Endodermal cell (in vitro differentiated cells): ENCODE measurements at places on chromosomes 12 and 14. TPM values are rescaled to one million over a fixed set of nuclear protein-coding genes. Genes with fewer than 3 reads are reported as not detected.

GRCh38 chr12:96883571-96883970 is 23.5 kb upstream of the NEDD1 start:
- H3K27ac ChIP-seq: no peak overlapping the region
- H3K36me3 ChIP-seq: no peaks in the 10 kb centered on the region
- peaks cover 6% of the 10 kb centered on the region for H3K4me1 ChIP-seq
- no peak overlapping the region for H3K4me3 ChIP-seq
- no peaks in the 10 kb centered on the region for H3K27me3 ChIP-seq

DNA sequence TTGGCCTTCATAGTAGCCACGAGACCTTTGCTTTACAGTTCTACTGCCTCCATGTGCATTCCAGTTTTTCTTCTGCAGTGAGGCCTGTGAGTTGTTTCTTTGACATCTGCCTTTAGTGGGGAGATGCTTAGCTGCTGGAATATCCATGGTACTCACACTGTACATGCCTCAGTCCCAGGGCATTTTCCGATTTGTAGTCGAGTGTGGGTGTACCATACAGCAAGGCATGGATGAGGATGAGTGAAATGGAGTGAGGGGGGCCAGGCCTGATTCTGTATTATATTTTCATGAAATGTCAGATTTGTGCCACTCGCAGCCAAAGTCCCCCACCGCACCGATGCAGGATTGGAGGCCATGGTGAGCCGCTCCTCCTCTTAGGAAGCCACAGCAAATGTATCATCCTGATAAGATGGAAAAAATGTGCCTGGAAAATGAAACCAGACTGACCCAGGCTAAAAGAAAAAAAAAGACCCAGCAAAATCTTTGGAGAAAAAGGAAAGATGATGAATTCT is 173.0 kb downstream of the ADGRD1 start:
- H3K36me3 ChIP-seq: no peaks in the 10 kb centered on the region
- no peak overlapping the region for H3K4me3 ChIP-seq
- no peak for DNase-seq
- no peaks in the 10 kb centered on the region for H3K27me3 ChIP-seq
- no peaks in the 10 kb centered on the region for H3K4me1 ChIP-seq

- no peaks in the 10 kb centered on the region for H3K36me3 ChIP-seq
- no peaks in the 10 kb centered on the region for H3K4me1 ChIP-seq
- H3K27me3 ChIP-seq: no peaks in the 10 kb centered on the region
- no peak overlapping the region for H3K27ac ChIP-seq
Observed at GRCh38 chr12:32773691-32774090, 18.0 kb upstream of the YARS2 start.

DNA sequence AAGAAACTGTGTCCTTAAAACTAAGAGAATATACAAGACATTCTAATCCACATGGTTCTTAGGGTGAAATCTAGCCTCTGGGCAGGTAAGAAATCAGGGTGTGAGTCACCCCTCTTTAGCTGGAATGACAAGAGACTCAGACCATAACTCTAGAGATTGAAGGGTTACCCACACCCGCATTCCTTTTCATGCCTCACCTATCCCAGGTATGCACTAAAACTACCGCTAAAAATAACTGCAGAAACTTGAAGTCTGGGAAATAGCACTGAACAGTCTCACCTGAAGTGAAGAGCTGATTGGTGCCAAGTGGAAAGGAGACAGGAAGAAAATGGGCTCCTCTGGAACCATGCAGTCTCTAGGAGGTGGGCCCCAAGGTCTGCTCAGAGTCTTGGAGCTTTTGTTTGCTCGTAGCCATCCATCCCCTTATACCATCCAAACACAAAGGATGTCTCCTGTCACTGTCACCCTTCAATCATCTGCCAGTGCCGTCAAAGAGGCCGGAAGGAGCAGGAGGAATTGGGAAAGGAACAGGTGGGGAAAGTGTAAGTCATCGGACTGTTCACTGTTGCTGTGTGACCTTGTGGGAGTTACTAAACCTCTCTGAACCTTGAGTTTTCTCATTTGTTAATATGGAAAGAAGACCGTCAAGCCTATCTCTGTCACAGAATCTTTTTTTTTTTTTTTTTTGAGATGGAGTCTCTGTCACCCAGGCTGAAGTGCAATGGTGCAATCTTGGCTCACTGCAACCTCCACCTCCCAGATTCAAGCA is 22.4 kb downstream of the DDX47 start:
- H3K4me3 ChIP-seq: no peak overlapping the region
- peak overlapping the region; percentile 32 for H3K27ac ChIP-seq
- H3K4me1 ChIP-seq: no peaks in the 10 kb centered on the region
- no peaks in the 10 kb centered on the region for H3K27me3 ChIP-seq

DNA sequence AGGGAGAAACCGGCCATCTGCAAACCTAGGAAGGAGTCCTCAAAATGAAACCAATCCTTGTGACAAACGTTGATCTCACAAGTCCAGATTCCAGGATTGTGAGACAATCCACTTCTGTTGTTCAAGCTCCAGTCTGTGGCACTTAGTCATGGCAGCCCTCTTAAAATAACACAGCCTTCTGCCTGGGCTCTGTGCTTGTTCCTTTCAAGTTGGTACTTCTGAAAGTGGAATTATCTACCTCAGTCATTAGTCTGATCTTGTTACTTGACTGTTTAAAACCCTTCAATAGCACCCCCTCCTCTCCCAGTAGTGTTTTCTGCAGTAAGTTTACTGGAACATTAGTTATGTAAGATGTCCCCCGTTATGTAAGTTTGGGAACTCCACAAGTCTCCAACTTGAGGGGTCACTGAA is 111.0 kb upstream of the HIF1A start:
- peak; percentile 7 for DNase-seq
- no peak overlapping the region for H3K4me3 ChIP-seq
- H3K27me3 ChIP-seq: no peaks in the 10 kb centered on the region
- H3K4me1 ChIP-seq: peaks cover 13% of the 10 kb centered on the region
- H3K36me3 ChIP-seq: no peaks in the 10 kb centered on the region
- no peak overlapping the region for H3K27ac ChIP-seq

- DNase-seq: peak; percentile 97
- no peaks in the 10 kb centered on the region for H3K36me3 ChIP-seq
- H3K4me1 ChIP-seq: peaks cover 9% of the 10 kb centered on the region
- no peak overlapping the region for H3K27ac ChIP-seq
- H3K27me3 ChIP-seq: peaks cover 34% of the 10 kb centered on the region
- H3K4me3 ChIP-seq: no peak overlapping the region
Observed at GRCh38 chr12:1634590-1635191, 5.7 kb downstream of the WNT5B start.

DNA sequence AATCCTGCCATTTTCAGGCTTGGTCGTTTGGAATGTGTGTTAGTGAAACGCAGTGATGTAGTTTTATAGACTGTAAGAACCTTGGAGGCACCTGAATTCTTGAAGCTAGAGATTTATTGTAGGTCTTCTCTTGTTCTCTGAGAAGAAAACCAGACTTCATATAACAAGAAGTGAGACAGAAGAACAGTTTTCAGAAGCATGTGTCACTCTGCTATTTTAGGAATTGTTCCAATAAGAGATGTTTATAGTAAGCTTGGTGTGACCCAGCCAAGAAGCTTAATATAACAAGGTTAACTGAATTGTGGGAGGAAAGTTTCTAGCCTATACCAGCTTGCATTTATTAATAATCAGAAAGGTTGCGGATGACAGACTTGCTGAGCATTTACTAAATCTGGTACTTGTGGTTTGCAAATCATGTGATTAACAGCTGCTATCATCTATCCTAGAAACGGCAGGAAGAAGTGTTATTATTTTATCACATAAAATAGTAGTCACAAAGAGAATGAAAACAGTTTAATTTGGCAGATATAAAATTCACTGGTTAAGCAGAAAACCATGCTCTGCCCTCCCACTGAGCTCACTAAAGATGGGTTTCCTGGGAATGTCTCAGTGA is 49.2 kb upstream of the BCAT1 start:
- no peaks in the 10 kb centered on the region for H3K4me1 ChIP-seq
- H3K4me3 ChIP-seq: no peak overlapping the region
- no peaks in the 10 kb centered on the region for H3K36me3 ChIP-seq
- no peaks in the 10 kb centered on the region for H3K27me3 ChIP-seq
- no peak for DNase-seq

- no peak for DNase-seq
- H3K27me3 ChIP-seq: peaks cover 98% of the 10 kb centered on the region
- no peak overlapping the region for H3K4me3 ChIP-seq
- no peaks in the 10 kb centered on the region for H3K4me1 ChIP-seq
- no peak overlapping the region for H3K27ac ChIP-seq
- H3K36me3 ChIP-seq: no peaks in the 10 kb centered on the region
Observed at GRCh38 chr12:5808981-5809380, 136.1 kb downstream of the ANO2 start.

DNA sequence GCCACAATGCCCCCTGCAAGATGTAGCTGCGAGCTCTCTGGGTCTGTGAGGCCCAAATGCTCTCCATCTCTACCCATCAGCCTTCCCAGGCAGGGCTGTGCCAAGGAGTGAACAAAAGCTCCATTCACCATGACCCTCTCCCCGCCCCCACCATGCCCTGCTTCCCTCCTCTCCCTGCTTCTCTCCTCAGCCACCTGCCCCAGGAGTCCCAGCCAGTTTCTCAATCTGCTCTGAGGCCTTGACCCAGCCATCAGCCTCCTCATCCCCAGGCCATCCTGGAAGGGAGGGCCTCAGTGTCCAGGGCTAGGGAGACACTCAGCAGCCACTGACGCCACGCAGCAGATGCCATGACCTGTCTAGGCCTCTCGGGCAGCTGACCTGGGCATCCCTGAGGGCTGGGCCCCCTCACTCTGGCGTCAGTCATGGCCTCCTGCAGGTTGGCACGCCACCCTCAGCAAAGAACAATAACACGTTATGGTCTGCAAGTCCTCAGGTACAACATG is 8.5 kb upstream of the KRT5 start:
- H3K27me3 ChIP-seq: no peaks in the 10 kb centered on the region
- H3K4me1 ChIP-seq: no peaks in the 10 kb centered on the region
- no peaks in the 10 kb centered on the region for H3K36me3 ChIP-seq

- no peaks in the 10 kb centered on the region for H3K36me3 ChIP-seq
- H3K4me1 ChIP-seq: no peaks in the 10 kb centered on the region
- no peaks in the 10 kb centered on the region for H3K27me3 ChIP-seq
- DNase-seq: peak; percentile 92
- no peak overlapping the region for H3K27ac ChIP-seq
- no peak overlapping the region for H3K4me3 ChIP-seq
Observed at GRCh38 chr12:49358483-49359141, 8.7 kb upstream of the SPATS2 start.

DNA sequence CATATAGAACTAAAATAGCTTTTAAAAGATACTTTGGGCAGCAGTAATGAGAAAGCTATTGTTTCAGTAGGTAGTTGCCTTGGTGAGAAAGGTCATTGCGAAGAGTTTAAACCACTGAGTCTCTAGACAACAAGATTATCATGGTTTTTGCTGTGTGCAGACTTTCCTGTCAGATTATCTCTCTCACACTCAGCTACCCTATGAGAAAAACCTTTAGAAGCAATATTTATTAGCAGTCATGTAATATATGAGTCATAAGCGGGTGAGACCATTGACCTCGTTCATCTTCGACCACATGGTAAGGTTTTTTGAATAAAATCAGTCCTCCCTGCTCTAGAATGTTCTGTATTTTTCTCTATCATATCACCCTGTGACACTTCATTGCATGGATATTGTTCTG is 59.9 kb downstream of the GPR65 start:
- H3K4me1 ChIP-seq: no peaks in the 10 kb centered on the region
- H3K4me3 ChIP-seq: no peak overlapping the region
- no peaks in the 10 kb centered on the region for H3K36me3 ChIP-seq

GRCh38 chr14:36383767-36384431 is 63.5 kb upstream of the MBIP start:
- no peak for DNase-seq
- no peaks in the 10 kb centered on the region for H3K36me3 ChIP-seq
- no peak overlapping the region for H3K27ac ChIP-seq

DNA sequence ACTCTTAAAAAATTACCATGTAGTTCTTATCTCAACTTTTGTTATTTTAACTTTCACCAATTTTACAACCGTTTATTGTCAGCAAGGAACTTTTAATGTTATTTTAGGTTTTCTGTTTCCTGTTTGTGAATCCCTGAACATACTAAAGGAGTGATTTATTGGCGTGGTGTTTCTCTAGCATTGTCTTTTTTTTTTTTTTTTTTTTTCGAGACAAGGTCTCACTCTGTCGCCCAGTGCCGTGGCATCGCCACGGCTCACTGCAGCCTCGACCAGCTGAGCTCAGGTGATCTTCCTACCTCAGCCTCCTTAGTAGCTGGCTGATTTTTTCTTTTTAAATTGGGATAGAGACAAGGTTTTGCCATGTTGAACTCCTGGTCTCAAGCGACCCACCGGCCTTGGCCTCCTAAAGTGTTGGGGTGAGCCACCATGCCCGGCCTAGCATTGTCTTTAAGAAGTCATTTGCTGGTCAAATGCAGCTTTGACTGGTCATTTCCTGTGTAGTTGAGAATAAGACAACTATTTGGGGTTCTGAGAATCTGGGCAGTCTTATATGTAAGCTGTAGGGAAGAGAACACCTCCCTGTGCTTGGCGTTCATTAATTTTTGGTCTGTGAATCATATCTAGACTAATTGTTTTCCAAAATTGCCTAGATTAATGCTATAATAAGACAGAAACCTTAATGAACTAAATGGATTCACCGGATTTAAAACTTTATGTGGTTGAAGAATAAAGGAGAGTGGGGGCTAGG is 2.1 kb downstream of the WASHC4 start:
- DNase-seq: peak; percentile 59
- no peak overlapping the region for H3K27ac ChIP-seq

DNA sequence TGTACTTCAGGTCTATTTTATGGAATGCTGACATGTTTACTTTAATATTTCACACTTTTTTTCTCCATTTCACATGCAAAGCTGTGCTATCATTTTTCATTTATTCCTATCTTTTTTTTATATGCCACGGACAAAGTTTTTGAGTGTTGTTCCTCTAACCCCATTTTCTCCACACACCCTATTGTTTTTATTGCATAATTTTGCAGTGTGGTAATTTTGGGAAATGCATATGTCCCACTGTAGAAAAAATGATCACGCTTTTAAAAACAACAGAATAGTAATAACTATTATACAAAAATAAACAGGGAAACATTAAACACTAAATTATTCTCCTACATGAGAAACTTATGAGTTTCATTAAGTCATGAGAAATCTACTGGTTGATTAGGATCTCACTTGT is 14.2 kb downstream of the ZFC3H1 start:
- no peak overlapping the region for H3K27ac ChIP-seq
- H3K27me3 ChIP-seq: no peaks in the 10 kb centered on the region
- H3K36me3 ChIP-seq: peaks cover 98% of the 10 kb centered on the region

NTF3 gene
- 3.4 and 4.1 TPM in 2 replicates for total RNA-seq

CDKL1 gene
- total RNA-seq: 1.5 TPM in 2 replicates

DHRS2 gene
- total RNA-seq: 0.50 and 0.66 TPM in 2 replicates

SLCO1B1 gene
- not detected in 3 replicates for total RNA-seq

CFAP73 gene
- total RNA-seq: not detected in 3 replicates

RAPGEF3 gene
- total RNA-seq: 16.9 and 19.6 TPM in 2 replicates

DGKA gene
- total RNA-seq: 11.1 to 16.0 TPM (median 14.8 TPM) in 3 replicates
